Calu3 (cell line): ENCODE measurements at places on chromosomes 2 and 18. TPM values are rescaled to one million over a fixed set of nuclear protein-coding genes. Genes with fewer than 3 reads are reported as not detected.
A peak's percentile ranks its signal among the peaks of the same experiment; 100 is the strongest.

DNA sequence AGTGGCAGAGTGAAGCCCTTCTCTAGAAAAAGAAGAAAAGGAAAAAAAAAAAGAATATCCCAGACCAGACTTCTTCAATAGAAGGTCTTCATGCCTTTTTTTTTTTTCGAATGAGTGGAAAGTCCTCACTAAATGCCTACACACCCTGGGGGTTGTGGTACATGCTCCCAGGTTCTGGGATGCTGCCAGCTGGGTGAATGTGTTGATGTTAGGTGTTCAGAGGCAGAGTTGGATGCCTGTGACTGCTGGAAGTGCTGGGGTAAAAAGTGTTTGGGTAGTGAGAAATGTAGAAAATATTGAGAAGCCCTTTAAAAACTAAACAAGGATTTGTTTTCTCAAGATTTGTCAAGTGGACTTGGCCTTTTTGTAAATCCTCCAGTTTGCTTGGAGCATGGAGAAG is 318.6 kb downstream of the SLC4A3 start:
- H3K4me1 ChIP-seq: no peaks in the 10 kb centered on the region
- H3K27me3 ChIP-seq: no peaks in the 10 kb centered on the region
- no peak for DNase-seq
- H3K27ac ChIP-seq: no peak overlapping the region

DNA sequence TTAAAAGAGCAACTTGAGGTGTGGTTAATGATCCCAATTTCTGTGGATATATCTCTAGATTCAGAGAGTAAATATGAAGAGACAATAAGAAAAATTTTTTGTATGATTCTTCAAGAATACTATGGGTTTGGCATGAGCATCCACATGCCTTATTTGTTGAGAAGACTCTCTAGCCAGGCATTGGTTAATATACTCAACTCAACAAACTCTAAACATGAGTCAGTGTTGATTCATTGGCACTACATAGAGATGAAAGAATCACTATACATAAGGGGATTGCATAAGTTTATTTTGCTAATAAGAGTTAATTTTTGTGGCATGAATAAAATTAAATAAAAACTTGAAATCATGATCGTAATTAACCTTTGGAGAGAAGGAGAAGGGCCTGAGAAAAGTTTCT is 930.2 kb upstream of the LRRTM1 start:
- H3K27ac ChIP-seq: no peak overlapping the region
- no peaks in the 10 kb centered on the region for H3K36me3 ChIP-seq
- no peak for DNase-seq
- H3K4me3 ChIP-seq: no peak overlapping the region
- H3K27me3 ChIP-seq: no peaks in the 10 kb centered on the region

- peak overlapping the region; percentile 54 for H3K27ac ChIP-seq
- H3K4me1 ChIP-seq: no peaks in the 10 kb centered on the region
- no peak overlapping the region for H3K4me3 ChIP-seq
- DNase-seq: no peak
- H3K27me3 ChIP-seq: no peaks in the 10 kb centered on the region
- H3K36me3 ChIP-seq: peaks cover 9% of the 10 kb centered on the region
These were observed 41.7 kb upstream of the SLC3A1 start for GRCh38 chr2:44233450-44234128.

DNA sequence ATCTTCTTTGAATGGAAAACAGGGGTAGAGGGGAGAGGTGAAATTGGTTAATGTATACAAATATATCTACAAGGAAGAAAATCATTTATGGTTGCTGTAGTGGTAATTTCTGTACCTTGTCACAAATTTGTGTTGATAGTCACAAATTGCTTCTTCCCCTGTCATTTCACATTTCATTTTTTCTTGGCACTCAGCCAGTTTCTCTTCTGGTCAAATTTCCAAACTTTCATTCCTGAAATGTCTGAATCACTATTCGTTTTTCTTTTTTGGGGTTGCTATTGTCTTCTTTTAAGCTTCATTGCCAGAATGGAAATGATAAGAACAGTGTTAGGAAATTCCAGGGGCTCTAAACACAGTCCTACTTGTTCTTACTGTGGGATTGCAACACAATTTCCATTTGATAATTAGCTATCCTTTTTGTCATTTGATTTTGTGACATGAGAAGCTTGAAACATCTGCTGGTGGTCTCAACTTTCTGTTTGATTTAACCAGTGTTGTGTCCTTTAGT is 136.0 kb upstream of the GCFC2 start:
- H3K27me3 ChIP-seq: no peaks in the 10 kb centered on the region
- no peaks in the 10 kb centered on the region for H3K4me1 ChIP-seq
- no peak for DNase-seq
- H3K27ac ChIP-seq: no peak overlapping the region
- H3K4me3 ChIP-seq: no peak overlapping the region
- H3K36me3 ChIP-seq: no peaks in the 10 kb centered on the region

DNA sequence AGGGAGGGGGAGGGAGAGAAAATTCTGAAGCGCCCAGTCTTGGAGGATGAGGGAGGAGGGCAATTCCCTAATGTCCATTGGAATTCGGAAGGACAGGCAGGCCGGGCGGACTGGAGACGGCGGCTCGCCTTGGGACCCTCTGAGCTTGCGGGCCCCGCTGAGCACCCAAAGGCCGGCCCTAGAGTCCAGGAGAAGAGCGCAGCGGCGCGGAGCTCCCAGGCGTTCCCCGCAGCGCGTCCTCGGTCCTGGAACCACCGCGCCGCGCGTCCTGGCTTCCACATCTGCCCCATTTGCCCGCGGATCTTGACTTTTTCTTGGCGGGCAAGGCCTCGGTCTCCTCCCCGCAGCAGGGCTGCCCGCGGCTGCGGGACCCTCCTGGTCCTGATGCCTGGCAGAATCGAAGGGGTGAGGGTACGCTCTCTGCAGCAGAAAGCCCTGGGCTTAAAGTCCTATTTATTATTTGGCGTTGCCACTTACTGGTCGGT is 675 bp upstream of the MLPH start:
- H3K27me3 ChIP-seq: peaks cover 9% of the 10 kb centered on the region
- H3K36me3 ChIP-seq: peaks cover 53% of the 10 kb centered on the region
- H3K27ac ChIP-seq: no peak overlapping the region
- no peak for DNase-seq
- H3K4me3 ChIP-seq: peak overlapping the region; percentile 90

Gene IAH1
- total RNA-seq: 22.9 and 25.0 TPM in 2 replicates

DNA sequence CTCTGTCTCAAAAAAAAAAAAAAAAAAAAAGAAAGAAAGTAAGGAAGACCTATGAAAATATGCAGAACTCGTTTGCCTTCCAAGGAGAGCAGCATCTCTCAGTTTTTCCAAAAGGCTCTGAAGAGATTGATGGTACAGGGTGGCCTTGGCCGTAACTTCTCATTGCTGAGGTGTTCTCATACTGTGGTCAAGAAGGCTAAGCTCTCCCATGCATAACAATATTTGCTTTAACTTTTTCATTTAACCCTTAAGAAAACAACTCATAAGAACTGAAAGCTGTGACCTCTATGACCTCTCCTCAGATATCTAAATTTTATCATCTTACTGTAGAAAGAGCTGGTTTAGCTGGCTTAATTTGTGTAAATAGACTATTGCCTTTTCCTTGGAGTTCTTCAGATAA is 37.1 kb upstream of the GATA6 start:
- no peaks in the 10 kb centered on the region for H3K36me3 ChIP-seq
- no peak overlapping the region for H3K27ac ChIP-seq
- H3K4me3 ChIP-seq: no peak overlapping the region
- peaks cover 23% of the 10 kb centered on the region for H3K4me1 ChIP-seq
- H3K27me3 ChIP-seq: no peaks in the 10 kb centered on the region
